ENCODE measurements at places on chromosomes 7 and 10.

DNA sequence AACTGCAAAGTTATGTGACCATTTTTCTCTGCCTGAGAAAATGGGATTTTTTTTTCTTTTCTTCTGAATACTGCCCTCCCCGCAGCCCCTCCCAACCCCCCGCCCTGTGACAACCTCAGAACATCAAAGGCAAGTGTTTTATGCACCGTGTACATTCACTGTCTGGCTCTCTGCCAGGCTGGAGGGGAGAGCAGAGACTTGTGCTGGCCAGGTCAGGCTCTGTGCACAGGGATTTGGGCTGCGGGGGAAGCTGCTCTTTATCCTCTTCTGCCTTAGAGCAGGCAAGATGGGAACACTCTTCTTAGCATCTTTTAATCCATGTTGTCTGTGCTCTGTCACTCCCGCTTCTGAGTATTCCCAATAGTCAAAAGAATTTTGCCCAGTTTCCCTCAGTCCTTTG lies 195.1 kb downstream of the CCSER2 start:
- DNase-seq: no peak

DNA sequence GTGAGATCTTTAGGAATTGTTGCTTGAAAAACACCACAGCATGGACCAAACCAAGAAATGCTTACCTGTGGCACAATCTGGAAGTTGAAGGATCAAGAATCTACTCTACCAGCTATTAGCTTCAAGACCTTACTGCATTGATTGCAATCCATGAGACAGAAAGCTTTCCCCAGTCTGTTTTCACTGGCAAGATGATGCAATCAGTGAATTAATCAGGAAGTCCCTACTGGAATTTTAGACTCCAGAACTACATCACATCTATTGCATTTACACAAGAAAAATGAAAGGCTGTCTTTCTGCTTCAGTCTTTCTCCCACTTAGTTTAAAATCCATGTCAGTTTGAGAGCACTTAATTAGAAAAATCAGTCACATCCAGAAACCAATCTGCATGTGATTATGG lies 191.7 kb downstream of the TFEC start:
- DNase-seq: no peak

DNA sequence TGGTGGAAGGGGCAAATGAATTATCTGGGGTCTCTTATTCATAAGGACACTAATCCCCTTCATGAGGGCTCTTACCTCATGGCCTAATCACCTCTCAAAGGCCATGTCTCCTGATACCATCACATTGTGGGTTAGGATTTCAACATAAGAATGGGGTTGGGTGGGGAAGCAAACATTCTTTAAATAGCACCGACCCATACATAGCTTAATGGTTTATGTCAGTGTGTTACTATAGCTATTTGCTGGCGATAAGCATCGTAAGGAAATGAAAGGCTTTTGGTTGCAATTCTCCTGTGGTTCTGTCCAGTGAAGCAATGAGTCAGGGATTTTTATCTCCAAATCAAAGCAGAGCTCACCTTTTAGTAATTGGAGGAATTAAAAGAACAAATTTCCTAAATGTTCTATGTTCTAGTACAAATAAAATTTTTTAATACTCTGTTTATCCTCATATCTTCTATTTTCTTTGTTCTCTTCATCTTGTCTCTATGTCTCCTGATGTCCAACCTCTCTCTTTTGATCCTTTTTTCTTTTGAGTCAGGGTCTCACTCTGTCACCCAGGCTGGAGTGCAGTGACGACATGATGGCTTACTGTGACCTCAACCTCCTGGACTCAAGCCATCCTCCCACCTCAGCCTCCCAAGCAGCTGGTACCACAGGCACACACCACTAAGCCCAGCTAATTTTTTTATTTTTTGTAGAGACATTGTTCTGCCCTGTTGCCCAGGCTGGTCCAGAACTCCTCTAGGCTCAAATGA lies 57.0 kb upstream of the GLCCI1 start:
- no peak for DNase-seq

DNA sequence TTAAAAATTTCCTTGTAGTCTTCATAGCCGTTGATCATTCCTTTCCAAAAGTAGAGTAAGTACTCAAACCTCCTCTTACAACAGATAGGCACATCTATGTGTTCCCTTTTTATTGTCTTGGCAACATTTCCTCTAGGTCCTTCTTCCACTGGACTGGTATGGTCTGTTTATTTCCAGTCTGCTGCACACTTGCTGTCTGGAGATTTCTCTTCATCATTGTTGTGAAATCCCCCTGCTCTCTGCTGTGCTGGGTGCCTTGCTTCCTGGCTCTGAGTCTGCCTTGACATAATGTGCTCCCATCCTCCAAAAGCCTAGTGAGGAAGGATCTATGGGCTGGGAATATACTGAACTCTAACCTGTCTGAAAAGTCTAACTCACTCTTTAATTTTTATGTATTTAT lies 545.3 kb upstream of the VSTM2A start:
- no peak for DNase-seq

DNA sequence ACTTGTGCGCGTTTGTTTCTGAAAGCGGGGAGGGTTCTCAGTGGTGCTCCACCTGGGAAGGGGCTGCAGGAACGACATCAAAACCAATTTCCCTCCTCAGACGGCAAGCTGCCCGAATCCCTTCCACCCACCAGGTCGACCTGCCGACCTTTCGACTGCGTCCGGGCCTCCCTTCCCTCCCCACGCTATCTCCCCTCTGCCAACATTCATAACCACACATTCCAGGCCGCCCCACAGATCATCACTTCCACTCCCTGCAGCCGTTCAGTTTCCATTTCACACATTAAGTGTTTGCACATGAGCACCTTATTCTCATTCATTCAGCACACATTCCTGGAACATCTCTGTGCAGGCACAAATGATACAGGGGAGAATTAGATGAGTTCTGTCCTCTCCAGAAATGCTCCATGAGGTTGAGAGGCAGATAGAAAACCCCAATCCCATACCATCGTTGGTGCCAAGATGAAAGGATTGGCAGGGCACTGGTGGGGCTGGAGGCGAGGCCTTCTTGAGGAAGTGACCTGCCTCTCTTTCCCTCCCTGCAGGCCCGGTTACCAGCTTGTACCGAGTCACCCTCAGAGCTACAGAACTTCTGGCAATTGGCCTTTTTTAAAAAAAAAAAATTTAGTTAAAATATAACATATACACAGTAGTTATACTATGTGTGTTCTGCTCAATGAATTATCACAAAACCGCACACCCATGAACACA lies 70.0 kb downstream of the MINDY4 start:
- no peak for DNase-seq

- no peak for DNase-seq
Measured at GRCh38 chr10:119483839-119484238, 58.7 kb downstream of the RGS10 start.
